AG04450 (cell line): ENCODE measurements at places on chromosomes 7 and 10.

DNA sequence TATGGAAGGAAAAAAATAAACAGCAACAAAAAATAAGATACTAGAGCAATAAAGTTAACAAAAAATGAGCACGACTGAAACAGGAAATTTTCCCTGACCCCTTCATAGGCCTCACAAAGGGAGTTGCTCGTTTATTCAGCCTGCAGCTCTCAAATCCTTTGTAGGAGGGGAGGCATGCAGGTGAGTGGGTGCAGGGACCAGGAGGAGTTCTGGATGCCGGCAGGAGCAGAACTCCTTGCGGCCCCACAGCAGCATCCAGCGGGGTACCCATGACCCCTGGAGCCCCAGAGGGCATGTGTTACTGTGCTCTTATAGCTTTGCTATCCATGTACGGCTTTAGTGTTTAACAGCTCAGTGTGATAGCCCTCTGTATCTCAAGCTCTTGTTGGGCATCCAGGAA lies 5.8 kb downstream of the TAS2R39 start:
- no peak for DNase-seq

GRCh38 chr10:16732376-16732775 lies 84.8 kb downstream of the RSU1 start:
- no peak for DNase-seq

- DNase-seq: no peak
Observed at GRCh38 chr10:65548001-65548400, 1377.8 kb upstream of the LRRTM3 start.

DNA sequence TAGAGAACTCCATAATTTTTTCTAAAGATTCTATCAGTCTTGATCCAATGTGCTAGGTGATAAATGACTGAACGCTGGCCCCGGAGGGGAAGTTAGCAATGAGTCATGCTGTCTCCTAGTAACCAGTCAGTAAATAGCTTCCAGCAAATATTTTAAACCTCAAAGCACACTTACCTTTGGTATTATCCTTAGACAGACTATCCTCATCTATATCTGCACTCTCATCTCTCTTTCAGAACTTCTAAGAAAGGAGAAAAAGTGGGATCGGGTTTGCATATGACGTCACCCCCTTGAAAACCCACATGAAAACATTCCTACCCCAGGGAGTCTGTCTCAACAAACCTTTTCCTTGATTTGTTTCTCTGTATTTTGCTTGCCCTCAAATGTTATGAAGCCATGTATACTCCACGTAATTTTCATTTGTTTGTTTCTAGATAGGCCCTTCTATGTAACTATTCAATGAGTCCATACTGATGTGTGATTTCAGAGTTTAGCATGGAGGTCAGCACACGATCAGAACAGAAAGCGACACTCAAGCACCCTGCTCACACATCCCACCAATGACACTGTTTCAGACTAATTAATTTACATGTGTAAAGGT lies 174.9 kb upstream of the NRP1 start:
- DNase-seq: no peak

GRCh38 chr10:28721318-28721951 lies 44.1 kb downstream of the BAMBI start:
- DNase-seq: no peak
